ENCODE measurements at places on chromosomes 11 and 22. TPM values are rescaled to one million over a fixed set of nuclear protein-coding genes. Genes with fewer than 3 reads are reported as not detected.

The RBM7 gene
- total RNA-seq: 27.8 TPM

The ZFTA gene
- total RNA-seq: 7.3 TPM

The C22orf31 gene
- total RNA-seq: not detected

The LRRC10B gene
- total RNA-seq: 0.24 TPM

The DDTL gene
- total RNA-seq: 1.7 TPM

The ANKK1 gene
- 0.07 TPM for total RNA-seq

The FAM118B gene
- total RNA-seq: 18.5 TPM

The CSF2RB gene
- total RNA-seq: not detected

The PACSIN3 gene
- 30.6 TPM for total RNA-seq

The AIFM3 gene
- total RNA-seq: 4.8 TPM

The GTF2H1 gene
- total RNA-seq: 32.2 TPM

The SLC15A3 gene
- total RNA-seq: not detected
